ENCODE measurements at places on chromosomes 6 and 20.

DNA sequence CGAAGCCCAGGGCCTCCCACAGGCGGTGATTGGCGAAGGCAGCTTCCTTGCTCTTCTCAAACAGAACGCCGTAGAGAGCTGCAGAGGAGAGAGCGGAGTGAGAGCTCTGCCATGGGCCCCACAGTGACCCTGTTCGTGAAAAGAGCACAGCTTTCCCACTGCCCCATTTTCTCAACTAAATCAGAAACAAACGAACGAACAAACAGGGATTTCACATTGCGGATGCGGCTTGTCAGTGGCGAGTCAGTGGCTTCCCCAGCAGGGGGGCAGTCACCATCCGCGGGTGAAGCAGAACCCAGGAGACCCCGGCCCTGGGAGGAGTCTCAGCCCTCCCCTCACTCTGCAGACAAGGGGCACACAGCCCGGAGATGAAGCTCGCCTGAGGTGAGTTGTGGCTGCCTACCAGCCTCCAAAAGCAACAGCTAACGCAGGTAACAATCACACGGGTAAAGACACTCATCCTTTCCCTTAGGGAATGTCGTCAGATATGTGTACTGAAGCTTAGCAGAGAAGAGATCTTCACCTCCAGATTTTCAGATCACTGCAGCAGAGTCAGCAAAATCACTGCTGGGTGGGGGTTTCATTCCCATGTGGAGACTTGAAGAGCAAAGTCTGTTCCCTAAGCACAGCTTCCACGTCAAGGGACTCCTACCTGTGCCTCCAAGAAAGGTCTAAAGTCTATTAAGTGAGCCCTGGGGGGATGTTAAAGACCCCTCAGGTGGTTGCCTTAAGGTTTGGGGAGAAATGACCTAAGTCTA, 51.2 kb upstream of the GPR31 start:
- no peak for DNase-seq

DNA sequence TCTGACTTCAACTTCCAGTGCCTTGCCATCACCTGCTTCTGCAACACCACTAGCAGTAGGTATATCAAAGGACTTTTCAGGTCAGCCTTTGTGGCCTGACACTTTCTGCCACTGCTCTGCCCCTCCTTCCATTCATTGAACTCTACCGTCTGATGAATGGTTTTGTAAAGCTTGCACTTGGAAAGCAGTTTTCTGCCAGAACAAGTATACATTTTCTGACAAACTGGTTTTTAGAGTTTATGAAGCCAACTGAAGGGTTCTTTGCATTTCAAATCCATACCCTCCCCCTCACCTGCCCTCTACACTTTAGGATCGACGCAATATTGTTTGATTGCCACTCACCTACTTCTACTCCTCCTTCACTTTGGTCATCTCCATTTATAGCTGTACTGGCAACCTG, 603.1 kb downstream of the HACE1 start:
- DNase-seq = no peak

GRCh38 chr6:43496370-43497128, 13.6 kb downstream of the LRRC73 start:
- no peak for DNase-seq

DNA sequence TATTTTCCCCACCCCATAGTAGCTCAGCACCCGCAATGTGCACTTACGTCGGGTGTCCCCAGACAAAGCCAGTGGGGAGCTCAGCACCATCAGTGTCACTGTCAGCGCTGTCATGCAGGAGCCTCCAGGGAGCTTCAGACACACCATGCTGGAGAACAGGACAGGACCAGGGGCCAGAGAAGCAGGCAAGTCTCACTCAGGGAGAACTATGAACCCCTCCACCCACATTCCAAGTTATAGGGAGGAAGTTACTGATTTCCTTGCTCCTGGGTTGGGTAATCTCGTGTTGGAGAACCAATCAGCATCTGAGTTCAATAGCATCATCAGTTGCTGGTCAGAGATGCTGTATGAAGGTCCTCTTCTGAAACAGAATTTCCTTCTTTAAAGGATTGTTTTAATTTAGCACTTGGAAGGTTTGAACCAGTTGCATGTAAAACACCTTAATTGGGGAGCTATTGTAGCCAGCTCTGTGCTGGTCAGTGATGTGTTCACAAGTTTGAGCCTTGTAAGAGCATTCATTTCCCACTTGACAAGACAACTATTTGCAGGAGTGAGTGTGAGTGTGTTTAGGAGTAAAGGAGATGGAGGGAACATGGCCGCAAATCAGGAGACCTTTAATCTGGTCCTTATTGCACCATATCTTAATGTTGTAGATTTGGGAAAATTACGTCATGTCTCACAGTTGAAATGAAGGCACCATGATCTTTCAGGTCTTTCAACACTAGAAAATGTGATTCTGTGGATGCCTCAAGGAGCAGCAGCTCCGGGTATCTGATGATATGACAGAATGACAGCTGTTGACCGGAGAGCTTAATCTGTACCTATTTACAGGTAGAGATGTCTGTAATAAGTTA, at the start of gene HLA-DRB1:
Gene HLA-DRB1, minus strand, starts transcription at position 253 of the 854 bp plus-strand sequence. Its CDS starts 106 bp downstream, at position 147.
- DNase-seq = peak; percentile 83

GRCh38 chr6:139765825-139766285, 391.4 kb upstream of the CITED2 start:
- DNase-seq = peak; percentile 54

DNA sequence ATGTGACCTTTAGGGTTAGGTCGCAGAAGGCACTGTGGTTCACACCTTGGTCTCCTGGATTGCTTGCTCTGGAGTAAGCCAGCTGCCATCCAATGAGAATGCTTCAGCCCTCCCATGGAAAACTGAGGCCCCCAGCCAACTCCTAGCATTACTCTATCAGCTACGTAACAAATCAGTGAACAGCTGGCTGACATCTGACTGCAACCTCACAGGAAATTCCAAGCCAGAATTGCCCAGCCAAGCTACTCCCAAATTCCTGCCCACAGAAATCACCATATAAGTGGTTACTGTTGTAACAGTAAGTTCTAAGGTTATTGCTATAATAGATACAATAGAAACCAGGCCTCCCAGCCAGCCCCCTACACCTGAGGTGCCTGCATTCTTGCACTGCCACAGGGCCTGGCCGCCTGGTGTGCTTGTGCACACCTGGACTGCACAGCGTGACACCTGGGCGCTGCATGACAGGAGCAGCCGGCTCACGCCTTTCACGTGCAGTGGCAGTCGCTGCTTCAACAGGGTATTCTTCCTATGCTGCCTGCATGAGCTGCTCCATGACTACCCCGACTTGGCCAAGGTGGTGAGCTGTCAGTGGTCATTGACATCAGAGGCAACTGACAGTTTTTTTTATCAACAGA, 429.7 kb upstream of the RUNX2 start:
- DNase-seq = no peak

DNA sequence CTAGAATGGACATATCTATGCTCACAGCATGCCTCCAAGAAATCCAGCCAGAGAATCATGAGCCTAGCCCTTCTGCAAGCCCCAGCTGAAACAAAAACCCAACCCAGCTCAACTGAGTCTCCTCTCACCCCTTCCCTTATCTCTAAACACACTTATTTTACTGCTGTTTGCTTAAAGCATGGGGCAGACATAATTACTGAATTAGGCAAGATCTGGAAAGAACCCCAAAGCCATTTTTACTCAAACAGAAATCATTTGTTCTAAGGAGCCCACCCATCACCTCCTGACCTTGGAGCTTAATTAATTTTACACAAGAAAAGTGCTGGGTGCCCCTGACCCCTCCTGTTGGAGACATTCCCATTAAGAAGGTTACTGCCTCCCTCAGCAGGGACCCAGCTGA, 291.6 kb downstream of the MAFB start:
- DNase-seq = no peak

- DNase-seq = peak; percentile 90
Observed at GRCh38 chr6:108862479-108863191, 14.4 kb downstream of the ARMC2 start.

GRCh38 chr6:143592335-143592734, 80.8 kb upstream of the FUCA2 start:
- peak; percentile 25 for DNase-seq

GRCh38 chr20:41861772-41862422, 243.7 kb upstream of the CHD6 start:
- no peak for DNase-seq

DNA sequence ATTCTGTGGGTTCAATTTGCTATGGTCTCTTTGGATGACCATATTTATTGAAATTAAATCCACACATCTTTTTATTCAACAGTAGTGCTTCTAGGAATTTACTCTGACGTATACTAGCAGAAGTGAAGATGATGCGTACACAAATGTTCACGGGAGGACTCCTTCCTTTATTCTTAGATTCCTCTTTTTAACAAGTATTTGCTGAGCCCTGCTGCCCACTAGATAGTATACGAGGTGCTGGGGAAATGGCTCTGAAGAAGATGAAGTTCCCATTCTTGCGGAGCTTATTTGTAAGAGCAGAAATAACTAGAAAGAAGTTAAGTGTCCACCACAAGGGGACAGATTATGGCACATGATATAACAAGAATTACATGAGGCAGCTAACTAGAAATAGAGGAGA, 145.2 kb downstream of the DOK5 start:
- peak; percentile 56 for DNase-seq

DNA sequence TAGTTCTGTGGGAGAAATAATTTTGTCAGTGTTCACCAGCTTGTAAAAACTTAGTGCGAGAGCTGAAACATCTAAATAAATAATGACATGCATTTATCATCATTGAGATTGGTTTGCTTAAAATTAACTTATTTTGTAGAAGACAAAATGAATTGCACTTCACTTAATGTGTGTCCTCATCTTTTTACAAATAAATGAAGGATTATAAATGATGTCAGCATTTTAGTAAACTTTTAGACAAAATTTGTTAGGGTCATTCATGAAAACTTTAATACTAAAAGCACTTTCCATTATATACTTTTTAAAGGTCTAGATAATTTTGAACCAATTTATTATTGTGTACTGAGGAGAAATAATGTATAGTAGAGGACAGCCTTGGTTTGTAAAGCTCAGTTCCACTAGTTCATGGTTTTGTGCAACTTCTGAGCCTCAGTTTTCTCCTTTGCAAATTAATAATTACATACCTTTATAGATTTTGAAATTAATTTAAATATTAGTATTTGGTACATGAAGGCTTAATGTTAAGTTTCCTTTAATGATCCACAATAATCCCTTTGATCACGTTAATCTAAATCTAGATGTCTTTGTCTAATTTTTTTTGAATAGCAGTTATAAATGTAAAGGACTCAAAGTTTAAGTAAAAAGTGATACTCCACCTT, 9.2 kb downstream of the LOC128125822 start:
- DNase-seq = no peak

DNA sequence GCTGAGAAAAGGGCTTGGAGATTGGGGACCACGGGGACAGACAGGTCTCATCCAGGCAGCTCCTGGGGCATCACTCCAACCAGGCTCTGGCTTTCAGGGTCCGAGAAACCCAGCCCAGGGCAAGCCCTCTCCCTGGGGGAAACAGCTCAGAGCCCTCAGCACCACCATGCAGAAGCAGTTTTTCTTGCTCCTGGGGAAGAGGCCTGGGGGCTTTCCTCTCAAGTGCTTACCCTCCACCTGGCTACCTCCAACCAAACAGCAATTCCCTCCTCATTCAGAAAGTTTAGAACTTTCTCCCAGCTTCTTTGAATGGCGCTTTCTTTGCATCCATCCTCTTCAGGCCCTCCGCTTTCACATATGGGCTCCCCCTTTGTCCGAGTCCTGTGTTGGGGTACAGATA, 110.4 kb upstream of the PHACTR3 start:
- DNase-seq = no peak

DNA sequence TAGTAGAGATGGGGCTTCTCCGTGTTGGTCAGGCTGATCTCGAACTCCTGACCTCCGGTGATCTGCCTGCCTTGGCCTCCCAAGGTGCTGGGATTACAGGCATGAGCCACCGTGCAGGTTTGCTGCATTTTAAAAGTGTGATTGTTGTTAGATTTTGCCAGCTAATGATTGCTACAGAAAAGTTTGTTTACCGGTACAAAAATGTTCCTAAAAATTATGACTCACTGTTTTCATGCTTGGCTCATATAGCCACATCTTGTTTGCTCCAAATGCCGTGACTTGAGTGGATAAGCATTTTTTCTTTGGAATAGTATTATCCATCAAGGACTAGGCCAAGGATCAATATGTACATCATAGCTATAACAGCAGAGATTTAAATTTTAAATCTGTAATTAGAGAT, 24.3 kb downstream of the LRRN4 start:
- DNase-seq = no peak

GRCh38 chr6:51684603-51685002, 402.8 kb downstream of the PKHD1 start:
- DNase-seq = no peak

GRCh38 chr6:31125586-31126363, 5.5 kb upstream of the CDSN start:
- DNase-seq = no peak
